ENCODE measurements at places on chromosomes 13 and 19.
A peak's percentile ranks its signal among the peaks of the same experiment; 100 is the strongest.

DNA sequence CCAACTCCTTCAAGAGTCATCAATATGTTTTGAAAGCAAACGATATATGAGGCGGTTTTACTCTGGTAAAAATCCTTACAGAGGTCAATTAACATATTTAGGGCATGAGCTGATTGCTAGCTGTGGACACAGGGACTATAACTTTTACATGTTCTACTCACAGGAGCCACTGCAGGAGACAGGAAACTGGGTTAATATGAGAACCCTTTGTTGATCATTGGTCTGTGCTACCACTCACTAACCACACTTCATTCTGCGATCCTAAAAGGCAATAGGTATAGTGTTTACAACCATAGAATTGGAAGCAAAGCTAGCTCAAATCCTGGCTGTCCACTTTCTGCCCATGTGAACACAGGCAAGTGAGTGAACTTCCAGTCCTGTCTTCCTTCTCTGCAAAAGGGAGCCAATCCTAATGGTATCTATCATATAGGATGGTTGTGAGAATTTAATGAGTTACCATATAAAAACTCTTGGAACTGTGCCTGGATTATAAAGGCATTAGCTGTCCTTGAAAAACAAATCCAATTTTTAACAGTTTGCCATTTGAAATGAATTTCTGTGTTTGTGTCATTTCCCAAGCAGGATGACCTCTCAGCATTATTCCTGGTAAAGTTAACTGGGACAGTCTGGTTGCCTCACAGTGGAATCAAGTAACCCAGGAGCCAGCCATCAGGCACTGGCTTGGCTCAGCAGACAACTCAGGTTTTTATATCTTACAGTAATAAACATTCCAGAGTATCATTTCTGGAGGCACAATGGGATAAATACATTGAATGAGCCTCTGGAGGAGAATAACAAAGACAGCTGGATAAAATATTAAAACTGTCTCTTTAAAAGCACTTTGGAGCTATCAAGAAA is 29.8 kb upstream of the RAP2A start:
- no peak for DNase-seq

DNA sequence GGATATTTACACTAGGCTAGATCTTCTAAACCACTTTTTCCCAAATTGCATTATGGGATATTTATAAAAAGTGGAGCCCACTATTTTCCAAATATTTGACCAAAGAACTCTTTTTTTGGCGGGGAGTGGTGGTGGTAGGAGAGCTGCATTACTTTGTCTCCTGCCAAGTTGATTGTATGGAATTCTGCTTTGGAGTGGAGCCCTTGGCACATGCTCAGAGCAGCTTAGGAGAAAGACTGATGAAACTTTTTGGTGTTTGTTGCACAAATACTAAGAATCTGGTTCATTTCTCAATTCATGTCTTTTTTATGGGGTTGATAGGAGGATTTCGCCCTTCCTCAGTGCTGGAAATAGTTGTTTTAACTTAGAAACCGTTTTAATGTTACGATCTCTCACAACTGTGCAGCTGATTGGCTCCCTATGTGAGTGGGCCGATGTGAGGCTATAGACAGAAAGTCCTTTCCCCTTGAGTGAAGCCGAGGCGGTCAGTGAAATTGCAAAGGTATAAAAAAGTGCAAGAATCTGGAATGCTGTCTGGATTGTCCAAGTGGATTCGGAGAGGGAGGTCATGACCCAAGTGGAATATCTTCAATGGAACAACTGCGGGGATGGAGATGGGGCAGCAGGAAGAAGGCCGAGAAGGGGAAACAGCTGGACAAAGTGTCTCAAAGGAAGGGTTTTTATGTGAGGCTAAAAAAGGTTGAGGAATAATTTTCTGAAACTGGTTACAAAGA is 415.9 kb downstream of the FGF9 start:
- DNase-seq = no peak

GRCh38 chr13:51861723-51862300 is at the start of gene CCDC70:
TSS of gene CCDC70 (plus strand) at chr13:51861969. CDS start at chr13:51865412, 3,443 bp downstream.
- no peak for DNase-seq

- DNase-seq = no peak
These were observed 3.4 kb downstream of the CADM4 start for GRCh38 chr19:43636121-43636683.

GRCh38 chr13:101025925-101026324 is 351.3 kb upstream of the TMTC4 start:
- no peak for DNase-seq

DNA sequence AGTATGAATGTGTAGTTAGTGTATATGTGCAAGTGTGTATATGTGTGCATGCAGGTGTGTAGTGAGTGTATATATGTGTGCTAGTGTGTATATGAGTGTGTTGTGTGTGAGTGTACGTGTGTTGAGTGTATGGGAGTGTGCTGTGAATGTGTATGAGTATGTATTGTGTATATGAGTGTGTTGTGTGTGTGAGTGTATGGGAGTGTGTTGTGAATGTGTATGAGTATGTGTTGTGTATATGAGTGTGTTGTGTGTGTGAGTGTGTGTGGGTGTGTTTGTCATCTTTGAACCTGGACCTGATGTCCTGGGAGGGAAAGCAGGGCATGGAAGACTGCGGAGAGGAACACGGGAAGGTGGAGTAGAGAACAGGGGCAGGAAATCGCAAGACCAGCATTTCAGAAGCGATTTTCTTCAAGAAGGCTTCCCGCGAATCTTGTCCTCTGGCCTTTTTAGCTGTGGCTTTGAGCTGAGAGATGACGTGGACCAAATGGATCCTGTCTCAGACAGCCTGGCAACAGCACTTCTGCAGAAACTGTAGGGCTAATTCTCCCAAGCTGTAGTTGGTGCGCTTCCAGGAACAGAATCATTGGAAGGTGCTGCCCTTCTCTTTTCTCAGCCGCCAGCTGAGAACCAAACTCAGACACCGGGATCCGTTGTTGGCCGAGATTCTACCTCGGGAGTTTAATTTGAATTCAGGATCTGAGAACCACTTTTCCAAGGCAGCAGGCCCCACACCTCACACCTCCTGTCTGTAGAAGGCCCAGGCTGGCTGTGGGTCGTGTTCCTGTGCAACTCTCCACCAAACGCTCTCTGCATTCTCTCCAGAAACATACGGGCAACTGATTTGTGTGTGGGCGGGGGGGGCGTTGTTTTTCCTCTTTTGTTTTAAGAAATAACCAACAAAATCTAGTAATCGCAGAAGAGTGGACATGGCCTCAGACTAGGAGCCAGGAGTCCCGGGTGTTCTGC is 94.7 kb upstream of the RAP2A start:
- no peak for DNase-seq

GRCh38 chr13:89937420-89937819 is 1410.1 kb upstream of the MIR17HG start:
- DNase-seq = no peak

DNA sequence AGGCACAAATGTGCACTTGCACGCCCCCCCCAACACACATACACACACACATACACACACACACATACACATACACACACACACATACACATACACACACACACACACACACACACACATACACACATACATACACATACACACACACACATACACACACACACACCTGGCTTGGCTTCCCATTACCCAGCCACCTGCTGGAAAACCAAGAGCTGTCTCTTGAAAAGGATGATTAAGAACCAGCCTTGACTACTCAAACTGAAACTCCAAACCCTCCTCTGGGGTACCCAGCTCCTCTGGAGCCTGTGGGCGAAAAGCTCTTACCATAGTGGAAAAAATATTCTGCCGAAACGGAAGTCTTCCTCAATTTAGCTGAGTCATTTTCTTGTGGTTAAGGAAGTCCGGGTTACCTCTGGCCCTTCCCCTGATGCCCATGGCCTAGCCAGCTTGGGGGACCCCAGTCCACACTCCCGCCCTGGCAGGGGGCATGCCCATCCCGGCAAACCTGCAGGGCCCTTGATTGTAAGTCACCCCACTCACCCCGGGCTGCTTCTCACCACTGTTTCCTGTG is 21.9 kb downstream of the CEBPA start:
- DNase-seq = no peak

GRCh38 chr19:46620716-46621115 is 4.2 kb downstream of the PTGIR start:
- no peak for DNase-seq

DNA sequence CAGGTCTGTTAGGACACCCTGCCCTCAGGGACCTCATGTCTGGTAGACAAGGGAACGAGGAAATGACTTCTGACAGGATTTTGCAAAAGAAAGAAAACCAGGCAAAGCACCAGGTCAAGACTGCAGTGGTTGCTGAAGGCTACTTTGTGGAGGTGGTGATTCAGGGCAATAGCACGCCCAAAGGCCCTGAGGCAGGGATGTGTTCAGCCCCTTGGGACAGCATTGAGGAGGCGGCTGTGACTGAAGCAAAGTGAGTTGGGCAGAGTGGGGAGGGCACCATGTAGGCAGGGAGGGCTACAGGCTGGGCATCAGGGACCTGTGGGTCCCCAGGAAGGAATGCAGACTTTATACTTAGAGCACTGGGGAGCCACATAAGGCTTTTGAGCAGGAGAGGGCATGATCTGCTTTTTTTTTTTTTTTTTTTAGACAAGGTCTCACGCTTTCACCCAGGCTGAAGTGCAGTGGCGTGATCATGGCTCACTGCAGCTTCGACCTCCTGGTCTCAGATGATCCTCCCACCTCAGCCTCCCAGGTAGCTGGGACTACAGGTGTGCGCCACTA is 10.8 kb upstream of the HOMER3 start:
- DNase-seq = no peak

GRCh38 chr19:21765151-21765550 is 2.2 kb downstream of the ZNF100 start:
- DNase-seq = no peak

DNA sequence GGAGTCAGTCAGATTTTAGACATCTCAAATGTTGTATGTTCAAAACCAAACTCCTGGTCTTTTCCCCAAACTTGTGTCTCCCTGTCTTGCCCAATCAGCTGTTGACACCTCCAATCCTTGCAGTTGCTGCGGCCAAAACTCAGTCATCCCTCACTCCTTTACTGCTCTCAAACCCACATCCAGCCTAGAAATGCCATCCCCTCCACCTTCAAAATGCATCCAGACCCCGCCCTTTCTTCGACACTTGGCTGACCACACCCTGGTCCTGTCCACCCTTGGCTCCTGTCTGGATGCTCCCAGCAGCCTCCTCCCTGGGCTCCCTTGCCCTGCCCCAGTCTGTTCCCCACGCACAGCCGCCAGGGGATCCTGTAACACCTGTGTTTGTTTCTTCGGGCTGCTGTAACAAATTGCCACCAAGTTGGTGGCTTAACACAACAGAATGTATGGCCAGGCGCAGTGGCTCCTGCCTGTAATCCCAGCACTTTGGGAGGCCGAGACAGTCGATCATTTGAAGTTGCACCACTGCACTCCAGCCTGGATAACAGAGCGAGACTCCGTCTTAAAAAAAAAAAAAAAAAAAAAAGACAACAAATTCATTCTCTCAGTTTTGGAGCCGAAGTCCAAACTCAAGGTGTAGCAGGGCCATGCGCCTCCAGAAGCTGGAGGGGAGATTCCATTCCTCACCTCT is 11.7 kb downstream of the PLD3 start:
- DNase-seq = no peak

GRCh38 chr13:112962911-112963625 is 5.9 kb upstream of the MCF2L start:
- no peak for DNase-seq

DNA sequence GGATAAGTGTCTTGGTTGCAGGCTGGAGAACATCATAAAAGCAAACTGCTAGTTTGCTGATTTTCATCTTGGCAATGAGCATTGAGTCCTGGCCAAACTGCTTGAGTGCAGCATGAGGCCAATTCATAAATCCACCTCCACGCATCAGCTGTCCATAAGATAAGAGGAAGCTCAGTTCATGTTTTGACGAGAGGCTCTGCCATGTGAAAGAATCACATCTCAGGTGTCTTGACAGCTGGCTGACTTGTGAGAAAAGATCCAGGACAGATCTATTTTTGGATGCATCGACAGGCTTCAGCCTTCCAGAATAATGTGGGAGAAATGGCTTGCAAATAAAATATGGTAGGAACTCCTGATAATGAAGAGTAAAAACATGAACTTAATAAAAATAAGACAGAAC is 5.4 kb upstream of the ZNF682 start:
- no peak for DNase-seq

DNA sequence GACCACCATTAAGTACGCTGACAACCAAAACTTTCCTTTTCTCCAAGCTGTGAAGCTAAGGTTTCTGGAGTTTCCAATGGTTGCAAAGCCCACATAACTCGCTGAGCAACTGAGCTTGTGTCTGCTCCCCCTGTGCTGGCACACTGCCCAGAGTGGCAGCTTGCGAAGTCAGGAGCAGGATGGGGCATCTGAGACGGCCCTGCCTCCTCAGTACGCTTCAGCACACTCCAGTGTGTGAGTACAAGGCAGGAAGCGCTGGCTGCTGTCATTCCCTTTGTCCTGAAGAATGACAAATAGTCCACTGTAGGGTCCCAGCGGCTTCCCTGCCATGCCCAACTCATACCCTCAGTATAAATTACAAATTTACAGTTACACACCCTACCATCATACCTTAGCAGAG is 51.5 kb downstream of the SKA3 start:
- no peak for DNase-seq

GRCh38 chr13:68509734-68510621 is 1279.8 kb upstream of the PCDH9 start:
- no peak for DNase-seq

DNA sequence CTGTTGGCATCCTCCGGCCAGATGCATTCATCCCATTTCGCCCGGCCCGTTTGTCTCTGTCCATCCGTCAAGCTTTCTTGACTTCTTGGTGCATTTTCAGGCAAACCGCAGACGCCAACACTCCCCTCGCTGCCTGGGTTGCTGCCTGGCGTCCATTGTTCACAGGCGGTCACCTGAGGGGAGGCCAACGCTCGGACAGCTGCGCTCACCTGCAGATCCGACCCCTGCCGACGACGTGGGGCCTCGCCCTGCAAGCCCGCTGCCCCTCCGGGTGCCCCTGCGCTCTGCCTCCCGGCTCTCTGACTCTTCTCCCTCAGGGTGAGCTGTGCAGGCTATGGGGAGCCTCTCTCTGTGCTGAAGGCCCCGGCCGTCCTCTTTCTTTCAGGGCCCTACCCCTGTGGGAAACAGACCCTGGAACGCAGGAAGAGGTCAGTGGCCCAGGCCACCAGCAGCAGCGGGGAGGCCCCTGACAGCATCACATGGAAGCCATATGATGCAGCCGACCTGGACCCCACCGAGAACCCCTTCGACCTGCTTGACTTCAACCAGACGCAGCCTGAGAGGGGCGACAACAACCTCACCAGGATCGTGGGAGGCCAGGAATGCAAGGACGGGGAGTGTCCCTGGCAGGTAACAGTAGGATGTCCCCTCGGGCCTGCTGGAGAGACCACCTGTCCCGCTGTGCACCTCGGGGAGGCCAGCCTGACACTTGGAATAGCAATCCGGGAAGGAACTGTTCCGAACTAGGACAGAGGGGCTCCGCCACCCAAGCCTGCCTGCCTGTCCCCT is 14.8 kb upstream of the PROZ start:
- DNase-seq = no peak

DNA sequence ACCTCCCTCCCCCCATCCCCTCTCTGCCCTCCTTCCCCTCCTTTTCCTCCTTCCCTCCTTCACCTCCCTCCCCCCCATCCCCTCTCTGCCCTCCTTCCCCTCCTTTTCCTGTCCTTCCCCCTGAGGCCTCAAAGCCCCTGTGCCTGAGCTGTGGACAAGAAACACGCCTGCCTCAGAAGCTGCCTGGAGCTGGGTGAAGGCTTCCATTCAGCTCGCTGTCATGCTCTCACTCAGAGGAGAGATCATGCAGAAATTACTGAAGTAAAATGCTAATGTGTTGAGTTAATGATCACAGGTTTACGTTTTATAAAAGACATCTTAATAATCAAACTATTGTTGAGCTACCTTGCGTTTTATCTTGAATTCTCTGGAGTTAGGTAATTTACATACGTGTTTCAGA is 114.5 kb downstream of the ATP11A start:
- no peak for DNase-seq

GRCh38 chr13:27379694-27380641 is 44.5 kb upstream of the GTF3A start:
- peak; percentile 15 for DNase-seq

Data from stimulated activated CD8-positive, alpha-beta memory T cell treated with anti-CD3 and anti-CD28 coated beads, Interleukin-4, amount 100 ng/mL, for 1 hour (primary cell).